Activated CD8-positive, alpha-beta T cell treated with anti-CD3 and anti-CD28 coated beads for 36 hours (primary cell): ENCODE measurements at places on chromosomes 4 and X. TPM values are rescaled to one million over a fixed set of nuclear protein-coding genes. Genes with fewer than 3 reads are reported as not detected.

- no peak for DNase-seq
These were observed 19.5 kb upstream of the SYTL5 start for GRCh38 chrX:37986893-37987292.

- no peak for DNase-seq
These were observed 116.7 kb upstream of the STOX2 start for GRCh38 chr4:183788308-183788905.

DNA sequence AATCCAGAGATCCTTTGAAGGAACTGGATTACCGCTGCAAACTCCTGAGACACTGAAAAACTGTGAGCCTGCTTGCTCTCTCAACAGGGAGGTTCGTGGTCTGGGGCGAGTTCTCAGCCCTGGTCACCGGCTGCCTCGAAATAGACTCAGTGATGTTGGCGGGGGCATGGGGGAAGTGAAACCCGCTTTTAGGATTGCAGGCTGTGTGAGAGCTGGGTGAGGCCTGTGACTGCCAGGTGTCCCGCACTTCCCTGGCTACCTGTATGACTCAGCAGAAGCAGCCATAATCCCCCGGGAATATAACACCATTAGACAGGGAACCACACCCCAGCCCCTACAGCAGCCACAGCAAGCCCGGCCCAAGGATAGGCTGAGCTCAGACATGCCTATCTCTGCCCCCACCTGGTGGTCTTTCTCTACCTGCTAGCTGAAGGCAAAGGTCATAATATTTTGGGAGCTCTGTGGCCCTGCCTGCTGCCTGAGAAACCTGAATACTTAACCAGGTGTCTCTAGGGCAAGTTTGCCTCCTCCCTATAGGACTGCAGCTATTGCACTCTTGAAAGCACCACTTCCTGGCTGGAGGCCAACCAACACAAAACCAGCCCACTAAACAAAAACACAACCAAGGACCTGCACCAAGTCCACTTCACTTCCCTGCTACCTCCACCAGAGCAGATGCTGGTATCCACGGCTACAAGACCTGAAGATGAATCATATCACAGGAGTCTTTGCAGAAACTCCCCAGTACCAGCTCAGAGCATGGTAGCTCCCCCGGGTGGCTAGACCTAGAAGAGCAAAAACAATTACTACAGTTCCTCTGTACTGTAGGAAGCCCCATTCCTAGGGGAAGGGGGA, 202.0 kb downstream of the RRAGB start:
- DNase-seq, result no peak

- no peak for DNase-seq
These were observed 361.9 kb downstream of the PCDH19 start for GRCh38 chrX:100048156-100048555.

DNA sequence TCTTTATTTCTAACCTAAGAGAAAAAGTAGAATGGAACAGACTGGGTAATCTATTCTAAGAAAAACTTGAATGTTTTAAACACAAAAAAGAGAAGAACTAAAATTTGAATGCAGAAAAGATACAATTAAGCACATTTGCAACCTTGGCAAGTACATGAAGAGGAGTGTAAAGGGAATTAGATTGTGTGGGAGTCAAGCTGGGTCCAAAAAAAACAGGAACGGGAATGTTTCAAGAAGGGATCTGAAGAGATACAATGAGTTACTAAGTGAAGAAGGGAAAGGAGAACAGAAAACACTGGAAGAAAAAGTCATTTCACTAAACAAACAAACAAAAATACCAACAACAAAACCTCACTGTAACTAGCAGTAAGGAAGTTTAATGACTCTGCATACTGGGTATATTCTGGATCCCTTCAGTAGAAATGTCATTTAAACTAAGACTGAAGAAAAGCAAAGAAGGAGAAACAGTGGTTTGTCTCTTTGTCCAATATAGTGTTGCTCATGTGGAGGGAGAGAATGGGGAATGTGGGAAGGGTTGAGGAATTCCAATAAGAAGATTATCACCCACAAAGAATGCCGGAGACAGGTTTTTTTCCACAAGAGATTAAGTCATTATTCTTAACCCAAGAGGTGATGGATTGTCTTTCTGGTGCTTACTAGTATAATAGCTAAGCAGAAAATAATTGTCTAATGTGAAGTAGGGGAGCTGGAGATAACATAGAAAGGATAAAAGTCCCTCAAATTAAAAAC, 50.4 kb upstream of the PTPN13 start:
- DNase-seq, result no peak

Gene ARR3
- not detected for total RNA-seq

Gene LNX1
- not detected for total RNA-seq

Gene ZFP42
- not detected for total RNA-seq
